Right hindlimb (tissue), 1 donor: ENCODE measurements at places on chromosomes 6 and 20.

DNA sequence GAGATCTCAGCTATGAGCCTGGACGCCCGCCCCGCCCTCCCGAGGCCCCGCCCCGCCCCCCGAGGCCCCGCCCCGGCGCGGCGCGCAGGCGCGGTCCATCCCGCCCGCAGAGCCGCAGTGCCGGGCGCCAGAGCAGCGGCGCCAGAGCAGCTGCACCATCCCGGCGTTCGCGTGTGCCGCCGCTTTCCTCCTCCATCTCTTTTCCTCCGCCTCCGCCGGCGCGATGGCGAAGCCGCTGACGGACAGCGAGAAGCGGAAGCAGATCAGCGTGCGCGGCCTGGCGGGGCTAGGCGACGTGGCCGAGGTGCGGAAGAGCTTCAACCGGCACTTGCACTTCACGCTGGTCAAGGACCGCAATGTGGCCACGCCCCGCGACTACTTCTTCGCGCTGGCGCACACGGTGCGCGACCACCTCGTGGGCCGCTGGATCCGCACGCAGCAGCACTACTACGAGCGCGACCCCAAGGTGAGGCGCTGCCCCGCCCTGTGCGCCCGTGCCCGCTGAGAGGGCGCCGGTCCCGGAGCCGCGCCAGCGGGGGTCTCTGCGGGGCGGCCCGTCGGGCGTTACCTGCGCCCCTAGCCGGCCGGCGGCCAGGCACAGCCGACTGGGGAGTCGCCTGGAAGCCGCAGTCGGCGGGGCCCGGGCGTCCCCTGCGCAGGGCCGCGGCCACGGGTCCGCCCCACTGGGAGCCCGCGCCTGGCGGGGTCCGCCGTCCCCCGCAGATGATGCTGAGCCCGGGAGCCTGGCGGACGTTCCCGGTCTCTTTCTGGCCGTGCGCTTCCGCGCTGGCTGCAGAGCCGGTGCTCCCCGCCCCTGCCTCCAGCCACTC, at the start of gene PYGB:
Gene PYGB (plus strand): TSS at position 130 of the 830 bp plus-strand sequence. CDS start 94 bp downstream, at position 224.
- peak; percentile 89 for DNase-seq

DNA sequence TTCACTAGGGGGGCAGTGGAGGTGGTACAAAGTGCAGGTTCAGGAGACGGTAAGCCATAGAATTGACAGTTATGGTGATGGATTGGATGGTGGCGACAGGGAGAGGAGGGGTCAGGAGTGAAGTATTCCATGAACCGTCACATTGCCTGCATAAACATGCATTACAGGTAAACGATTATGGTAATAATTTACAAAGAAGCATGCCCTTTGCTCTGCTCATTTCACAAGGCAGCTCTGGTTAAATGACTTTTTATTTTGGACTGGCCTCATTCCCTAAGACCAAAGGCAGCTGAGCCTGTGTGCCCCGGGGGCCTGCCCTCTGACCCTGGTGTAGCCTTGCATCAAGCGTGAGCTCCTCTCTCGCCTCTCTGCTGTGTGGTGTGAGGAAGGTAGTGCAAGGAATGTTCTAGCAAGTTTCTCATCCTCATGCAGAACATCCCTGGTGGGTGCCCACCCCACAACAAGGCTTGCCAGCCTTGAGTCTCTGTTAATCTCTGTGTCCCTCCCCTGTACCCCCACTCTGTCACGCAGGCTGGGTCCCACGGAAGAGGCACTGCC, 59.0 kb downstream of the PPP1R14C start:
- DNase-seq = no peak

- DNase-seq = peak; percentile 48
These were observed at the start of gene ISM1 for GRCh38 chr20:13220904-13221297. Gene ISM1 (plus strand): TSS chr20:13221274. CDS start chr20:13221777, 503 bp downstream.

DNA sequence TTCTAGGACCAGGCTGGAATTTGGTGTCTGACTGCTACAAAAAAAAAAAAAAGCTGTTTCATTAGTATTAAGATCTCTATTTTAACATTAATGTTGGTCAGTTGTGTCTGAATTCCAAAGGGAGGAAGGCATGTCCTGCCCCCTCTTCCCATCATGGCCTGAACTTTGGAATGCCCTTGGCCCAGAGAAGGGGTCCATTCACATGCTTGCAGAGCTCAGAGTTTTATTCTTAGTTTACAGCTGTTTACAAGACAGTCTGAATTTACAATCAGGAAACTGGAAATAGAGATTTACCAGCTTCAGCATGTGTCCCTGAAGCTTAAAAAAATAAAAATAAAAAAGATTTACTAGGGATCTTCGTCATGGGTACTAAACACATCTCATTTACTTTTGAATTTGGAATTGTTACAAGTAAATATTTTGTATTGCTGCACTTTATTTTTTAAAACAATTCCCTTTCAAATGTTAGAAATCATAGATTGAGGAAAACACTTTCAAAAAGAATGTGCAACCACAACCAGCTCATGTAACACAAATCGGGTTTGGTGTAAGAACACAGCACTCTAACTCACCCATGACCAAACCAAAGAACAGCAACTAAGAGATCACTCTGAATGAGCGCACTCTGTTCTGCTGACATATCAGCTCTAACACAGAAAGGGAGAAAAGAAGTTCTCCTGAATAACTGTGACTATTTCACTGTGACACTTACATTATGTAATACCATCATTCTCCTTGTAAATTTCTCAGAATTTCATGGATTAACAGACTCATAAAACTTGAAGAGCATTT, 6.6 kb upstream of the SERPINB6 start:
- DNase-seq = no peak

GRCh38 chr6:7919871-7920270, 9.3 kb upstream of the TXNDC5 start:
- DNase-seq = no peak

GRCh38 chr6:68778356-68779020, 143.4 kb downstream of the ADGRB3 start:
- DNase-seq = peak; percentile 37

GRCh38 chr6:156731396-156731795, 45.8 kb upstream of the ARID1B start:
- DNase-seq = no peak

- DNase-seq = no peak
These were observed 16.1 kb downstream of the SCAF8 start for GRCh38 chr6:154749341-154749740.

- DNase-seq = peak; percentile 84
These were observed 7.8 kb downstream of the ADTRP start for GRCh38 chr6:11770546-11771466.

DNA sequence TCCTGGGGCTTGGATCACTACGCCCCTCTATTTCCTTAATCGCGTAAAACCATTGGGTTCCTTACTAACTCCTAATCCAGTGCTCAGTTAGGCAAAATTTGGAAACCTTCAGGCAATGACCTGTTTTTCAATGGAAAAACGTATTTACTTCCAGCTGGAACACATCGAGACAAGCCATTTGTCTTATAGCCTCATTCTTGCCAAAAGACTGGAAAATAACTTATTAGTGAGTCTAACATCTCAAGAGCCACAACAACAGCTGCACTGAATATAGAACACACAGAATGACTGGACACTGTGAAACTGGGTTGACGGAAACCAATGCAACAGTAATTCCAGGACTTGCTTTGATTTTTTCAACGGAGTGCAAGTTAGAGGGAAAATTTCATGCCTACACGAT, 125.2 kb upstream of the MAP3K7 start:
- DNase-seq = peak; percentile 56

DNA sequence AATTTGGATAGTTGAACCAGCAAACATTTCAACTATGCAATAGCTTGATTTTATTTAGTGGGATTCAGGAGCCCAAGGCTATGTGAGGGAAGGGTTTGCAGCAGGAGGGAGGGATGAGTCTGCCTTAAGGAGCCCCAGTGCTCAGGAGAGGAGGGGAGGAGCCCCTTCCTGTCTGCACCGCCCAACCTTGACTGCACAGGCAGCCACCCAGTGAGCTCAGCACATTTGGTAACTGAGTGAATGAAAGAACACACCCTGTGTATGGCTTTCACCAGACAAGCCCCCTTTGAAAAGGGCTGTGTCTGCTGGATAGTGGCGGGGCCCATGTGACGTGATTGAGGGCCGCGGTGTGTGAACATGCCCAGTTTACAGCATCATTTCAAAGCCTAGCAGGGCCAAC, 17.0 kb downstream of the DACT2 start:
- peak; percentile 54 for DNase-seq

DNA sequence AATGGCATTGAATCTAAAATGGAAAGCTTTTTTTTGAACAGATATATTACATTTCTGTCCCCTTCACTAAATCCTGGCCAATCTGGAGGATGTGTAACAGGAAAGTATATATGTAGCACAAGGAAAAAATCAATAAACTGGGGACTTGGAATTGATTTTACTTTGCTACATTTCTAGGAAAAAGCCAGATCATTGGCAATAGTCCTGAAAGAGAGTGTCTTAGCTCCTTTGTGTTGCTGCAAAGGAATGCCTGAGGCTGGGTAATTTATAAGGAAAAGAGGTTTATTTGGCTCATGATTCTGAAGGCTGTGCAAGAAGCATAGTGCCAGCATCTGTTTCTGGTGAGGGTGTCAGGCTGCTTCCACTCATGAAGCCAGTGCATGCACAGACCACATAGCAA, 574.9 kb downstream of the HTR1B start:
- DNase-seq = peak; percentile 24

- DNase-seq = no peak
These were observed 82.4 kb downstream of the RNF217 start for GRCh38 chr6:125044667-125045066.

GRCh38 chr20:40486297-40486696, 202.7 kb downstream of the MAFB start:
- no peak for DNase-seq

GRCh38 chr20:5072756-5073659, 46.8 kb downstream of the PCNA start:
- peak; percentile 74 for DNase-seq

- DNase-seq = no peak
These were observed 14.4 kb downstream of the ARMC2 start for GRCh38 chr6:108862479-108863191.

DNA sequence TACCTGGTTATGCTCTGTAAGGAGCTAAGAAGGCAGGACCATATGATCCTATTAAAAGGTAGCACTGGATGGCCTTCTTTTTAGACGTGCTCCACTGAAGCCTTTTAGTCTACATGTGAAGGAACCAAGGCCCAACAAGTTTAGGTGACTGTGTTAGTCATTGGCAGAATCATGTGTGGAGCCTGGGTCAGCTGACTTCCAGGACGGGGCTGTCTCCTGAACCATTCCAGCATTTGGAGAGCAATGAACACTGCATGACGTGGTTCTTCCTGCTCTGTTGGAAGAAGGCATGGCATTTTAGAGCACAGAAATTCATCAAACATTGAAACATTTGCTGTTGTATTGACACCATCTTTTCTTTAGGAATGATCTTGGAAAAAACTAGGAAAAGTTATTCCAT, 87.8 kb upstream of the TIAM2 start:
- DNase-seq = no peak

DNA sequence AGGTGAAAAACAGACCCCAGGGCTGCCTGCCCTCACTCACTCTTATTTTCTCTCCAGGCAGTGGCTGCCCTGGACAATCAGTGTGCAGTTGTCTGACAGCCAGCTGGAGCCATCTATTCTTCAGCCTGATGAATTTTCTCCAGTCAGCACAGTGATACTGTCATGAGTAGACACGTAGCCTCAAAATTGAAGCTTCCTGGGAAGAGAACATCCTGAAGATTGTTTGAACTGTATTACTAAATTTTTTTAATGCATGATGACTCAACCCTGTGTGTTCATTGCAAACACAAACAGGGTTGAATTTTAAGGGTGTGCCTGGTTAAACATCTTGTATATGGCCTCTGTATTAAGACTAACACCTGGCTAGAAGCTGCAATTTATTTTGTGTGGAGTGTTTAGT, 49.8 kb upstream of the STXBP5 start:
- DNase-seq = no peak

- DNase-seq = no peak
These were observed 7.0 kb upstream of the CSNK2A1 start for GRCh38 chr20:550611-551010.

GRCh38 chr6:71168233-71168765, 120.3 kb upstream of the OGFRL1 start:
- DNase-seq = no peak

DNA sequence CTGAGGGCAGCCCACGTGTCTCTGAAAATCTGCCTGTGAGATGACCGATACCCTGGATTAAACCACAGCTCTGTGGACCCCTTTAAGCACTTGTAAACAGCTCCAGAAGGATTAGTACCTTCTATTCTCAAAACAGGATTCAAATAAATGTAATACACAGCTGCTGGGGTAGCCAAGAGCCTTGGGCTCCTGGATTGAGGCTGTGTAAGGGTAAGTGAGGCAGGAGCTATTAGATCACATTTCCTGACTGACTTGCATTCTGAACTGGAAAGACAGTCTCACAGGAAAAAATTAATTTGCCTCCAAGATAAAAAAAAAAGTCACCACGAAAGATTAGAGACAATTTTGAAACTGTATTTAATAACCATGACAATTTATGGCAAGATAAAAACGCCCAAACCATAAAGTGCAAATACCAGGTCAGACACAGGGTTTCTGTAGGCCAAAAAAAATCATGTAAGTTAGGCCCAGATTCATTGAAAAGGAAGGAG, 78.0 kb downstream of the TRMT11 start:
- no peak for DNase-seq

GRCh38 chr6:100267721-100268123, 197.0 kb downstream of the SIM1 start:
- DNase-seq = no peak
